Motor neuron (in vitro differentiated cells): ENCODE measurements at places on chromosomes 1 and 21.

DNA sequence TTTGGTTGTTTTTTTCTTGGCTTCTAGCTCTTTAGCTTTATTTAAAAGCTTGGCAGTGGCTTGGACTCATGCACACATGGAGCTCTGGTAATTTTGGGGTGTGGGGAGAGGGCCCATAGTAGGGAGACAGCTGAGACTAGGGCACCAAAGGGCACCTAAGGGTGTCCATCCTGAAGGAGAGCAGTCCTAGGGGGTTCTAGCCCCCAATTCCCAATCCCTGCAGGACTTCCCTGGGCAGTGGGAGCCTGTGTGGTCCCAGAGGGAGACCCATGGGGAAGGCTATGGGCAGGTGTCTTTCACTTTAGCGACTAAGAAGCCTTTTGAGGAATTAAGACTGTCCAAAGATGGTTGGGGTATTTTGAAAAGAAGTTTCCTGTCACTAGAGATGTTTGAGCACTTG, 6.9 kb downstream of the CYP4B1 start:
- ATAC-seq = no peak

- no peak for ATAC-seq
These were observed 51.8 kb downstream of the DDAH1 start for GRCh38 chr1:85413169-85413568.

- ATAC-seq = no peak
These were observed 391 bp downstream of the AGT start for GRCh38 chr1:230713547-230713914.

- ATAC-seq = no peak
These were observed 196.0 kb downstream of the FMN2 start for GRCh38 chr1:240287722-240288121.

DNA sequence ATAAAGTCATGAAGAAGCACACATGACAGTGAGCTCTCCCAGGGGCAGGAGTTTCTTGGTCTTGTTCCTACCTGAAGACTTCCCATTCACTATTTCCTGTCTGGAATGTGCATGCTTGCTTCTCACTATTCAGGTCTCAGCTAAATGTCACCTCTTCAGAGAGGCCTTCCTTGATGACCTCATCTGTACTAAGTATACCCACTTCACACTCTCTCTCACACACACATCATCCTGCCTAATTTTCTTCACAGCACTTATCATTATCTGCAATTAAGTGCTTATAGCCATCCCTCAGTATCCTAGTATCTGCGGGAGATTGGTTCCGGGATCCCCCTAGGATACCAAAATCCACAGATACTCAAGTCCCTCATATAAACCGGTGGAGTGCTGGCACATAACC, 146.4 kb upstream of the IVNS1ABP start:
- no peak for ATAC-seq

DNA sequence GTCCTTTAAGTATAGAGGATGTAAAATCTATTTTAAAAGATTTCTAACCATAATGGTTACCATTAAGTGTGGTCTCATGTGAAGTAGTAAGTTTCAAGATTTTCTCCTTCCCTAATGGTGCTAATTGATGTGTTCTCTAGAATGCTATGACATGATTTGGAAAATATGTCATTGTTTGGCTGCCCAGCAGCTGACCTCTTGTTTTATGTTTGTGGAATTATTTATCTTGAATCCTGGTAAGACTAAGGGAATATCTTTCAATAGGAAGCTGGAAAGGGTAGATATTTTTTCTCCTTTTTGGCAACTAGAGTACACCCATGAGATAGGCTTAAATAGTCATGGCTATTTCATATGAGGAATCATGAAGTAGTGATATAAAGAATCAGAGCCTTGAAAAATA, 139.8 kb upstream of the CHODL start:
- no peak for ATAC-seq

GRCh38 chr1:32303358-32303757, 11.5 kb downstream of the HDAC1 start:
- ATAC-seq = no peak

DNA sequence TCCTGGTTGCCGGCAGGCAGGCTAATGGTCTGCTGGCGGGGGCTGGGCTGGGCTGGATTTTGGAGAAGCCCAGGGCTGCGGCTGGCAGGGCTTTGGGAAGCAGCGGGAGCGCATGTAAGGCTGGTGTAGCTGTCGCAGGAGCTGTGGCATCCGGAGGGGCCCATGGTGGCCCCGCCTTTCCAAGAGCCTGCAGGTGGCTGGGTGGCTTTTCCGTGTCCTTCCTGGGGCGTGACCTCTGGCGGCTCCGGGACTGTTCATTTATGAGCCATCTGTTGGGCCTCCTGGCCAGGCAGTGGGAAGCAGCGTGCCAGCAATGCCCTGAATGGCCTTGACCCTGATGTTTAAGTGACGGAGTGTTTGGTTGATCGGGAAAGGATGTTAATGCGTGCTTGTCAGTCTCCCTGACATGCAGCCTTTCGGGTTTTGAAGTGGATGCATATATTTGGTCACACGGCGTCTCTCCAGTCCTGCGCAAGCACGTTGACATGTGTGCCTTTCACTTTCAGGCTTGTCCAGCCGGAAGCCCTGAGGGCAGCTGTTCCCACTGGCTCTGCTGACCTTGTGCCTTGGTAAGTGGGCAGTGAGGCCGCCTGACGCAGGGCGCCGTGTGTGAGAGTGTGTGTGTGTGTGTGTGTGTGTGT, 38.5 kb downstream of the AGPAT3 start:
- no peak for ATAC-seq

GRCh38 chr1:160779626-160780397, 16.2 kb upstream of the LY9 start:
- ATAC-seq = peak; percentile 61

GRCh38 chr1:156813750-156814570, 2.7 kb downstream of the SH2D2A start:
- peak; percentile 75 for ATAC-seq

DNA sequence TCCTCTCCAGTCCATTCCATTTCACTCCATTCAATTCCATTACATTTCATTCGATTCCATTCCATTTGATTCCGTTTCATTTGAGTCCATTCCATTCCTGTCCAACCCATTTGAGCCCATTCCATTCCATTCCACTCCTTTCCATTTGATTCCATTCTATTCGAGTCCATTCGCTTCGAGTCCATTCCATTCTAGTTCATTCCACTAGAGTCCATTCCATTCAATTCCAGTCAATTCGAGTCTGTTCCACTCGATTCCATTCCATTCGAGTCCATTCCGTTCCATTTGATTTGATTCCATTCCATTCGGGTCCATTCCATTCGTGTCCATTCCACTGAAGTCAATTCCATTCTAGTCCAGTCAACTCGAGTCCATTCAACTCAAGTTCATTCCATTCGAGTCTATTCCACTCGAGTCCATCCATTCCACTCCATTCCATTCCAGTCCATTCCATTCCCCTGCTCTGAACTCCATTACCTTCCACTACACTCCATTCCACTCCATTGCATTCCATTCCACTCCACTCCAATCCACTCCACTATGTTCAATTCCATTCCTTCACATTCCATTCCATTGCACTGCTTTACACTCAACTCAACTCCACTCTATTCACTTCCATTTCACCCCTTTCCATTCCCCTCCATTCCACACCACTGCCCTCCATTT, 2569.4 kb upstream of the TPTE start:
- ATAC-seq = no peak

DNA sequence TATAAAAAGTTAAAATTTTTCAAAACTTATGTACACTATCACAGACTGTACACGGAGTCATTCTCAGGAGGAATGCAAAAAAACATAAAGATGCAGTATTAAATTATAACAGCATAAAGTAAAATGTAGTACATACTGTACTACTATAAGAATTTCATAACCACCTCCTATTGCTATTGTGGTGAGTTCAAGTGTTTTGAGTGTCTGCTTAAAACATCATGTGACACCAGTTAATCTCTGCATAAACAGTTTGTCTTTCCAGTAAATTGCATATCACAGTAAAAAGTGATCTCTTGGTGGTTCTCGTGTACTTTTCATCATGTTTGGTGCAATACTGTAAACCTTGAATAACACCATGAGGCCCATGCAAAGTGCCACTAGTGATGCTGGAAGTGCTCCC, 45.2 kb downstream of the SDCCAG8 start:
- ATAC-seq = no peak

- no peak for ATAC-seq
These were observed 3.2 kb downstream of the LAD1 start for GRCh38 chr1:201395936-201396335.

GRCh38 chr1:59378621-59379370, 81.9 kb downstream of the FGGY start:
- no peak for ATAC-seq

DNA sequence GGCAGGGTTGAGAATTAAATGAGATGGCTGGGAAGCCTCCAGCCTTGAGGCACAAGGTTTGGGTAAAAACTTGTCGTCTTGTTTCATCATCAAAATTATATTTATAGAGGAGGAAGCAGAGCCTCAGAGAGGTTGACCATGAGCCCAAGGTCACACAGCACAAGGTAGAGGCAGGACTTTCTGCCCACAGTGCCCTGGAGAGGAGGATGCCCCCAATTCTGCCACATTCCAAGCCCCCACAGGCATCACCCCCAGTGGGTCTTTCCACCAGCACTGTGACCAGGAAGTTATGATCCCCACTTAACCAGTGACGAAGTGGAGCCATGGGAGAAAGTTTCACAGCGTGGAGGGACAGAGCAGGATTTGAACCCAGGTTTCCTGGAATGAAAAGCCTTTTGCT, 400.0 kb downstream of the MATN1 start:
- no peak for ATAC-seq

- peak; percentile 2 for ATAC-seq
These were observed 352 bp downstream of the MEX3A start for GRCh38 chr1:156081917-156082308.

DNA sequence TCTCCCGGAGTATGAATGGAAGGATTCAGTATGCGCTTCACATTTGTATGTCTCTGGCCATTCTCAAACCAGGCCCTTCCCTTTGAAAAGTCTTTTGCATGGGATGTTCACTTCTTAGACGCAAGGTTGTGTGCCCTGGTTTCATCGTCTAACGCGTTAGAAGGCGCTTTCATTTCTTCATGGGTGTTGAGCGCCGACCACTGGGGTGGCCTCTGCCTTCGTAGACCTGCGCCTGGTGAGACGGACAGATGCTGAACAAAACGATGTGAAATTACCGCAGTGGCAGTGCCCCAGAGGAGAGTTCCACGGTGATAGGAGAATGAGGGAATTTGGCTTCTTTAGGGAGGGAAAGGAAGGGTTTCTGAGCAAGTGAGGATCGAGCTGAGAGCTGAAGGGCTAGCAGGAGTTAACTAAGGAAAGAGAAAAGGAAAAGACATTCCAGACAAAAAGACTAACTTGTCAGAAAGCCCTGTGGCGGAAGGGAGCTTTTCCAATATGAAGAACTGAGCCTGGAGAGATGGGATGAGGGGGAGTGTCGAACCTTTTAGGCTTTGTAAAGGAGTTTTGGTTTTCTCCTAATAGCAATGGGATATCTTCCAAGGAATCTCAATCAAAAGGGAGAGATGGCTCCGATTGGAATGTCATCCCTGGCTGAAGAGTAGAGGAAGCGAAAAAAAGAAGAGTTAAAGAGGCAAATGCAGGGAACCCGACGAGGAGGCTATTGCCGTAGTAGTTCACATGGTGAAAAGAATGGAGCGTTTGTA, 951 bp downstream of the GGPS1 start:
- ATAC-seq = peak; percentile 6

- ATAC-seq = no peak
These were observed 78.0 kb downstream of the SEC16B start for GRCh38 chr1:177891809-177892208.

- no peak for ATAC-seq
These were observed 41.2 kb downstream of the DHCR24 start for GRCh38 chr1:54845772-54846171.

DNA sequence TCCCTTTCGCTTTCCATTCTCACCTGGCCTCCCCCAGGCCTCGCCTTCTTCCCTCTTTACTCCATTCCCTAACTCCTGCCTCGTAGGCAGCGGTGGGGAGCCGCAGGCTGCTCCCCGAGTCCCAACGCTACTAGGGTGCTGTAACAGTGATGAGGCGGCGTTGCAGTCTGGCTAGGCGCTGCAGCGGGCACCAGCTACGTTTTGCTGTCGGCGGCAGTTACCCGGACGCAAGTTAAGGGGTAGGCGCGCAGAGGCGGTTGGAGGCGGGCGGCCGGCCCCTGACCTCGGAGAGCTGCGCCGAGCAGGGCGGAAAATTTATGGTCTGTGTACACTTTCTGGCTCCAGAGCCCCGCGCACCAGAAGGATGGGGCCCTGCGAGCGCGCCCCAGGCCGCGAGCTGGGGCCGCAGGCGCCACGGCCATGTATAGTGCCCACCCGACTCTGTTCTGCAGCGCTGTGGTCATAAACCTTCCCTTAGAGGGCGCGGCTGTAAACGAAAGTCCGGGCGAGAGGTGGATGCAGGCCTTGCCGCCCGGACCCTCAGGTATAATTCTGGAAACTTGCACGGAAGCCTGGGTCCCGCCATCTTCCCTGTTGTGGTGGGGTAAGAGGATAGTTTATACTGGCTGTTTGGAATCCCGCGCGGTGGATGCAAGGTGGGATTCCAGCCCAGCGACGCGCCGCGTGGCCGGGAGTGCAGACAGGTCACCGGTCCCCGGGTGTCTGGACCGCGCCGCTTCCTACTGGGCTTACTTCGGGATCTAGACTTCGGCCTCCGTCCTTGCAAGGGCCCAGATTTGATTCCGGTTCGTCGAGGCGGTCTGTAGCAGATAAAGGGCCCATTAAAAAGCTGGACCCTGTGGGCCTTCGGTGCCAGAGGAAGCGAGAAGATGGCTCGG, 15.0 kb downstream of the HLX start:
- ATAC-seq = peak; percentile 69

GRCh38 chr1:36135330-36135667, 10.3 kb upstream of the COL8A2 start:
- no peak for ATAC-seq
